ENCODE measurements at places on chromosomes 11 and 22.

DNA sequence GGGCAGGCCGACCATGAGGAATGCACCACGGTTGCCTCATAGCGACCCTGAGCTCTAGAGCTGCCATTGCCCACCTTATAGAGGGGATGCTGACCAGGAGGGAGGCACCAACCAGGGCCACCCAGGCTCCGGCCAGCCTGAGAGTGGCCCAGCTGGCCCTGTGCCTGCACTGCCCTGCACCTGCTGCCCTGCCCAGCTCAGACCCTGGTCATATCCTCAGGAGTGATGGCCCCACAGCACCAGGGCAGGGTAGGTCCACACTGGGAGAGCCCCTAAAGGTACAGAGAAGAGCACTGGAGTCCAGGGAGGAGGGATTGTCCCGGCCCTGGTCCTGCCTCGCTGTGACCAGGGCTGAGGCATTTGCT, 127.8 kb downstream of the MED15 start:
- no peak for DNase-seq

DNA sequence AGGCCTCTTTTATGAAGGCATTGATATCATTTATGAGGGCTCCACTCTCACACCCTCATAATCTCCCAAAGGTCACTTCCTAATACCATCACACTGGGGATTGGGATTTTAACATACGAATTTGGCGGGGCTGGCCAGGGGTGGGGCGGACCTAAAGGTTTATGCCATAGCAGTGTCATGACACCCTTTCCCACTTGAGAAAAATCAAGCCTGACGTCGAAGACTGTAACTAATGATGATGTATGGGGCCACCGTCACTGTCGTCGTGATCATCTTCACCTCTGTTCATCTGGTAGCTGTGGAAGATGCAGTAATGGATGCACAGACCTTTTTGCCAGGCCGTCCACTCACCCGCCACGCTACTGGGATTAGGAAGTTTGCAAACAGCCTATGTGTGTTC, 912.1 kb downstream of the TBC1D22A start:
- DNase-seq, result no peak

- peak; percentile 12 for DNase-seq
These were observed 97.2 kb downstream of the SERGEF start for GRCh38 chr11:17915500-17916143.

DNA sequence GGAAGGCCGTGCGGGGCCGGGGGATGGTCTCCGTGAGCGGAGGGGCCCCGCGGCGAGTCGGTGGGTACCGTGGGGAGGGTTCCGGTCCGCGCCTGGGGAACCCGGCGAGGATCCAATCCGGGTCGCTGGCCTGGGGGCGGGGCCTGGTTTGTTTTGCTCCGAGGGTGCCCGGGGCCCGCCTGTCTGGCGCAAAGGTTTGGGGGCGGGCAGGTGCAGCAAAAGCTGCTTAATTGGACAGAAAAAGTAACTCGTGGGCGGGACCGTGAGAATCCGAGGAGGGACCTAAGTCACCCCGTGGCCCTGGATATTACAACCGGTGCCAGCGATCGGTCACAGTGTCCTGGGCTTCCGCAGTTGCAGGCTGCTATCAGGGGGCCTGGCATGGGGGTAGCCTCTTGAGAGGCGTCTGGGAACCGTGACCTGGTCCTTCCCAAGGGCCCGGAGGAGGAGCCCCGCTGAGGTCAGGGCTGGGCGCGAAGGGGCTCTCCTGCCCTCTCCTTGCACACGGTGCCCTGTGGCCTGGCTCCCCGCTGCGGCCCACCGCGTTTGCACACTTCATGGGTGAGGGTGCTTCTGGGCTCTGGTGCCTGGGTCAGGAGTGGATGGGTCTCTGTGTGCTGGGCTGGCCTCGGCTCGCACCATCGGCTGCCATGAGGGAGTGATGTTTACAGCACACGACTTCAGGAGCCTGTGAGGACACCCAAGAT, 1.4 kb downstream of the PNPLA2 start:
- peak; percentile 40 for DNase-seq

DNA sequence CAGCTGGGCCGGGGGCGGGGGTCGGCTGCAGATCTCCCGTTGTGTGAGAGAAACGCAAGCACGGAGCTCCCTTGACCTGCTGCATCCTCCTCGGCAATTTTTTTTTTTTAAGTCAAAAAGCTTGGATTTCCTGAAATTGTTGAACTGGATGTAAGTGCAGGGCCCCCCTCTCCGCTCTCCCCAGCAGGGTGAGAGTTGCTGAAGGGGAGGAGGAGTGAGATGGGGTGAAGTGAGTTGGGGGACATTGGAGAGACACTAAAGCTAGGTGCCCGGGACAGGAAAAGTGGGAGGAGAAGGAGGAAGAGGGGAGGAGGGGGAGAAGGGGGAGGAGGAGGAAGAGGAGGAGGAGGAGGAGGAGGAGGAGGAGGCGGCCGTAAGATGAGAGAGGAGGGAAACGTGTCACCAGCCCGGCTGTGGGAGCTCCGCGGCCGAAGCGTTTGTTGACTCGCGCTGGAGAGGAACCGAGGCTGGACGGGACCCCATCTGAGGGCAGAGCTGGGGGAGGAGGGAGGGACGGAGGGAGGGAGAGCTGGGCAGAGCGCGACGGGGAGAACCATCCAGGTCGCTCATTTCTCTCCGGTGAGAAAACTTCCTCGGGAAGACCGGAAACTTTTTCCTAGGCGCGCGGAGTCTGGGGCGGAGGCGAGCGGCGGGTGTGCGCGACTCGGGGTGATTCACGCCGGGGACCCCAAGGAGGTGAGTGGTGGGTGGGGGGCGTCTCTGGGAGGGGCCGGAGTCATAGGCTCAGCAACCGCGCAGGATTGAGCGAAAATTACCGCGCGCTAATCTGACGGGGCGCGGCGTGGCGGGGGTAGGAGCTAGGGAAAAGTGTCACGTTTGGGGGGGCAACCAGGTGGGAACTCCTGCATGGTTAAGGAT, 80.2 kb downstream of the PRR5L start:
- no peak for DNase-seq

DNA sequence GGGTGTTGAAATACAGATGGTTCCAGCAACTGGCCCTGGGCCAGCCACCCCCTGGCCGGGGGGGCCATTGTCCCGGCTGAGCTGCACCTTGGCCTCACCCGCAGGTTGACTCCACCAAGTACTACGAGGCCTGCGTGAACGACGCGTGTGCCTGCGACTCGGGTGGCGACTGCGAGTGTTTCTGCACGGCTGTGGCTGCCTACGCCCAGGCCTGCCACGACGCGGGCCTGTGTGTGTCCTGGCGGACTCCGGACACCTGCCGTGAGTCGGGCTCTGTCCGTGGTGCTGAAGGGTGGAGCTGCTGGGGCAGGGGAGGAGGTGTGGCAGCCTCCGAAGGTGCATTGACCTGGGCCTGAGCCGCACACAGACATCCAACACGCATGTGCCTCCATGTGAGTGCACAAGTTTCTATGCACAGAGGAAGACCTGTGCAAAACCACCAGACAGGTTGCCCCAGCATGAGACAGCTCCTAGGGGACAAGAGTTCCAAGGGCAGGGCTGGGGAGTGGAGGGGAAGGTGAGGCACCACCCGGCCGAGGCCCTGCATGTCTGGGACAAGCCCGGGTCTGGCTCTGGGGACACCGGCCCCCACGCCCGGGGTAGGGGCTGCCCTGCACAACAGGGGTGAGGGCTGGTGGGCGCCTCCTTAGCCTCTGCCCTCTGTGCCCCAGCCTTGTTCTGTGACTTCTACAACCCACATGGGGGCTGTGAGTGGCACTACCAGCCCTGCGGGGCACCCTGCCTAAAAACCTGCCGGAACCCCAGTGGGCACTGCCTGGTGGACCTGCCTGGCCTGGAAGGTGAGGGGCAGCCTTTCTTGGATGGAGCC, 16.1 kb downstream of the MUC5B start:
- no peak for DNase-seq

DNA sequence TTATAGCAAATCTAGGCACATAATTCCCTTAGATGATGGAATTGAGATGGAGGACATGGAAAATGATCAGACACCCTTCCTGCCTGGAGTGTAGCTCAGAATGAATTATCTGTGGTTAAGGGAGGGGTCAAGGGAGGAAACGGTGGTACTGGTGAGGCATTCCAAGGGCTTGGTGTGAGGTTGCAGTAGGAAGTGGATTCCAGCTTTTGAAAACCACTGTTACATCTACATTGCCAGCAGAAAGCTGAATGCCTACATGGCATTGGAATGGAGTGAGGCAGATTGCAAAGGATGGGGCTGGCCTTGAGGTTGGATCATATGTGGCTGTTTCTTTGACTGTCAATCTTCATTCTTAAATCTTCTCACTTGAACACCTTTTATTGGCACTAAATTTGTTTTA, 684.4 kb downstream of the NTM start:
- no peak for DNase-seq

- DNase-seq, result peak; percentile 75
These were observed 36.2 kb upstream of the POGLUT3 start for GRCh38 chr11:108534274-108534882.

- peak; percentile 53 for DNase-seq
These were observed 92.4 kb downstream of the KCNC1 start for GRCh38 chr11:17827006-17827405.

- DNase-seq, result no peak
These were observed 27.4 kb upstream of the SEPTIN5 start for GRCh38 chr22:19686946-19687345.

- DNase-seq, result no peak
These were observed 38.5 kb downstream of the DNAJC24 start for GRCh38 chr11:31408201-31408600.

DNA sequence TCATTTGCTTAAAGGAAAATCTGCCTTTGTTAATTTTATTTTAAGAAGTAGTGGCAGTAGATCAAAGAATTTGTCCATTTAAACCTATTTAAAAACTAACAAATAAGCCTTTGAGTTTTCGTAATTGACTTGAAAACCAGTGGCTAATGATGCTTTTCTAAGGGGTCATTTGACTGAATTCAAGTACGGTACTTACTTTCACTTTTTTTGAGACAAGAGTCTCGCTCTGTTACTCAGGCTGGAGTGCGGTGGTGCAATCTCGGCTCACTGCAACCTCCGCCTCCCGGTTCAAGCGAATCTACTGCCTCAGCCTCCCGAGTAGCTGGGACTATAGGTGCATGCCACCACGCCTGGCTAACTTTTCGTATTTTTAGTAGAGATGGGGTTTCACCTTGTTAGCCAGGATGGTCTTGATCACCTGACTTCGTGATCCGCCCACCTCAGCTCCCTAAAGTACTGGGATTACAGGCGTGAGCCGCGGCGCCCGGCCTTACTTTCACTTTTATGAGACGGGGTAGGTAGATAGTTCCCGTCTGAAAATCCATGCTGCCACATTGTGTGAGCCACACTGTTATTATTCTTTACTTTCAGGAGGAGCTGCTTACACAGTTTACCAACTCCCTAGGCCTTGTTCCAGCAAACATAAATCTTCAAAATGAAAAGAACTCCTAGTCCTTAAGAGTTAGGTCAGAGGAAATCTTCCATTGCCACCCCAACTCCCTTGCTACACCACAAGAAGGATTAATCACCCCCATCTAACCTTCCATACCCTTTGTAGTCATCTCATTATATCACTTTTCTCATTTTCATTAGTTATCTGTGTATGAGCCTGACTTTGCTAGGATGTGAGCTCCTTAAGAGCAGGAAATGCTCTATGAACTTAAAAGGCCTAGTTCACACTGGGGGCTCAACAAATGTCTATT, 926.6 kb upstream of the CCDC90B start:
- DNase-seq, result no peak

GRCh38 chr22:20589614-20590476, 82.4 kb downstream of the MED15 start:
- DNase-seq, result no peak

- no peak for DNase-seq
These were observed 92.2 kb downstream of the BRD1 start for GRCh38 chr22:49735411-49735900.

GRCh38 chr11:122601141-122602125, 54.1 kb upstream of the UBASH3B start:
- DNase-seq, result no peak
